ENCODE measurements at places on chromosomes 6 and 20.
A peak's percentile ranks its signal among the peaks of the same experiment; 100 is the strongest.

DNA sequence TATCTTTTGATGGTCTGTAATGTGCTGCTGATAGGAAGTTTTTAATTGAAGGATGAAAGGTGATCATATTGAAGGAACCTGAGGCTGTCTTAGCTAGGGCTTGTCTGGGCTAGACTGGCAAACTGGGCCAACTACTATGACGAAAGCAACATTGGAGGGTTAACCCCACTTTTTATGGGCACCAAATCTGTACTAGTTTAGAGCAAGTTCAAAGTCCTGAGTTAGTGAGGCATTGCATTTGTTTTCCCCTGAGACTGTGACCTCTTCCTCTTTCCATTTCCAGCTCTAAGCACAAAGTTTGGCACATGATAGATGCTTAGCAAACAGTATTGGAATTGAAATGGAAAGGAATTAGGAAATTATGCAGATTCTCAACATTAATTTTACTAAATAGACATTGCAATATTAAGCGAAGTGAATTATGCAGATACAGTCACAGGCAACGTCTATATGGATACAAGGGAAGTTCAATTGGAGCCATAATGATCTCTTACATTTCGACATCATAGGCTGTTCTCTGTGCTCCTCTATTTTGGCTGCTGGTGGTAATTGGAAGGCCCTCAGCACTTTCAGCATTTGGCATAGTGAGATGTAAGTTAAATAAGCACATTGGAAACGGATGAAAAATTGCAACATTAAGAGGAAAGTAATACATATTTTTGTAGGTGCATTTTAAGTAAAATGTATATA is 22.2 kb downstream of the CEP57L1 start:
- DNase-seq: no peak

- no peak for DNase-seq
These were observed 323.8 kb upstream of the JARID2 start for GRCh38 chr6:14921878-14922671.

DNA sequence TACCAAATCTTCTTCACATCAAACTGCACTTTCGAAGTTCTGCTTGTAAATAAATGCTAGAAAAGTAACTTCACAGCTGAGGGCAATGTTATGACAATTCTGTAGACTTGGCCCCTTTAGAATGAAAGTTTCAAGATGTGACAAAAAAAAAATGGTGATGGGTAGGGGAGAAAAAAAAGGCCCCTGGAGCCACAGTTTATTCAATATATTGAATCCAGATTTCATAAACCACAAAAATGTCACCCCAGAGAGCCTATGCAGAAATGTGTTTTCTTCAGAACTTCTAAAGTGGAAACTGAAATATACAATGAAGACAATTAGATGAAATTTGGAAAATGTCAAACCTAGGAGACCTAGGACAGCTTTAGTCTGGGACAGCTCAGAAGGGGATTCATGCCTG is 143.1 kb downstream of the EDN3 start:
- DNase-seq: no peak

DNA sequence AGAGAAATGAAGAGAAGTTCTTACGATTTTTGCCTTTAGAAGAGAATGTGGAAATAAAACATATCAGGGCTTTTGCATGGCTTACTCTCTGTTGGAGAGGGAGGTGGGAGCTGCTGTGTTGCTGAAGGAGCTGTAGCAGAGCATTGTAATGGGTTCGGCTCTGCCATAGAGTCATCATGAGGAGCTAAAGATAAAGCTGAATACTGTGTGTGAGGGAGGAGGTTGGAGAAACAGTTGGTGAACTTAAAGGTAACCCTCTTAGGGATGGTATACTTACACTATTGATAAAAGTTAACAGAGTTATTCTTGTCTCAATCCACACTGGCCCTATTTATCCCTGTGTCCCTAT is 34.8 kb downstream of the CTNNBL1 start:
- no peak for DNase-seq

GRCh38 chr20:53789989-53790675 is 196.5 kb upstream of the ZNF217 start:
- no peak for DNase-seq

DNA sequence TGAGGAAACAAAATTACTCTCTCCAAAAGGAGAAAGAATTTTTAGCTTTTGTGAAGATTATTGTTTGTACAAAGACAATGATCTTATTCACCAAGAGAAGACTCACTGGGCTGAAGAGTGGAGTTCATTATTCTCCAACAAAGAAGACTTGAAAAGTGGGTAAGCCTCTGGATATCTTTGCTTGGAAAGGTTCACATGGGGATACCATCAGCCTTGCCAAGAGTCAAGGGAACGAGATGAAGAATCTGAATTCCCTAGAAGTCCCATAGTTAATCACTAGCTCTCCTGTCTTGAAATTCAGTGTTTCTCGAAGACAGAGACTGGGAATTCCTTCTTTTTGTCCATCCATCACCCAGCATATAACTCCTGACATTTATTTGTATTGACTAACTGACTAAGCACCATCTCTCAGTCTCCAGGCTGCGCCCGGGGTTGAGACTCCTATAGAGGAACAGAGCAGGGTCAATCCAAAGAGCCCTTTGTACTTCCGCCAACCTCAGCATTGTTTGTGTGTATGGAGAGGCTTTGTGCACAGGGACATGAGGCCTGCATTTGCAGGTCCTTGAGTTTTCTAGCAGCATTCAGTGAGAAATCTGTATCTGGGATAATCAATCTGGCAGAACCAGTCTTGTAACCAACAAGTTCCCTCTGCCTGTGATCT is 461.9 kb downstream of the KIF16B start:
- DNase-seq: no peak

GRCh38 chr6:168100011-168100802 is 21.2 kb upstream of the FRMD1 start:
- DNase-seq: no peak

DNA sequence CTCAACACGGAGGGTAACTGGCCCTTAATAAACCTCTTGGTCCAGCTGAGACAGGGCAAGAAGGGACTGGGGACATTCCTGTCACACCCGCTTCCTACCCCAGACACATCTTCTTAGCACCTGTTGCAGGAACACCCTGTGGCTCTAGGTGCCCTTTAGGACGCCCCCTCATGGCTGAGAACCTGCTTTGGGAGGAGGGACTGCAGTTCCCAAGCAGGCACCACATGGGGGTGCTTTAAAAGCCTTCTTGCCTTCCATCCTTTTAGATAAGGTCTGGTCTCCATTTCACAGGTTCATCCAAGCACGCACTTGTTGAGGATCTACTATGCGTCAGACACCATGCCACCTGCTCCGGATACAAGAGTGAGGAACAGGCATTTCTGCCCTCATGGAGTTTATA is 26.6 kb downstream of the NSFL1C start:
- peak; percentile 26 for DNase-seq

DNA sequence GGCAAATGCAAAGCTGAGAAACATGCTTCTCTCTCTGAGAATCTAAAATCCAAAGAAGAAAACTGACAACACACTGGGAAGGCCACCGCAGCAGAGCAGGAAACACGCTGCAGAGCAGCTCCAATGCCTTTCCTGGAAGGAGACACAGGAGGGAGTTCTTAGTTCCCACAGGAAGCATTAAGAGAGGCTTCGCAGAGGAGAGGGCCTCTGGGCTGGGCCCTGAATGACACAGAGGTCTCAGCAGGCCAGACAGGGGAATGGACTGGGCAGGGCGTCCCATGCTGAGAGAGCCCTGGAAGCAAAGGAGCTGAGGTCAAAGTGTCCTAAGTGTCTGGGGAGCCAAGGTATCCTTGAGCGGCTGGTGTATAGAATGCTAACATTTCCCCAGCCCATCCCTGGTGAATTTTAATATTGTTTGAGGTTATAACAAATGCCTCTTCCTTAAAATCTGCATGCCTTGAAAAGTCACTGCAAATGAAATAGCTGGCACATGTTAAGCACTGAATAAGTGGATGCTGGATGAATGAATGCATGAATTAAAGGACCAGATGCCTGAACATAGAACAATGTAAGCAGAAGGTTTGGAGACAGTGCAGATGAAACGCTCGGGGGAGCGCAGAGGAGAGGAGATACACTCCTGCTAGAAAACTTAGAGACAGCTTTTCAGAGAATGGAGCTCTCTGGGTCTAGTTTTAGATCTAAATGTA is 110.0 kb upstream of the SYNDIG1 start:
- DNase-seq: no peak

GRCh38 chr20:17622086-17622850 is 52.4 kb downstream of the DSTN start:
- DNase-seq: no peak

- peak; percentile 10 for DNase-seq
These were observed 3.5 kb upstream of the NT5DC1 start for GRCh38 chr6:116096979-116097816.

DNA sequence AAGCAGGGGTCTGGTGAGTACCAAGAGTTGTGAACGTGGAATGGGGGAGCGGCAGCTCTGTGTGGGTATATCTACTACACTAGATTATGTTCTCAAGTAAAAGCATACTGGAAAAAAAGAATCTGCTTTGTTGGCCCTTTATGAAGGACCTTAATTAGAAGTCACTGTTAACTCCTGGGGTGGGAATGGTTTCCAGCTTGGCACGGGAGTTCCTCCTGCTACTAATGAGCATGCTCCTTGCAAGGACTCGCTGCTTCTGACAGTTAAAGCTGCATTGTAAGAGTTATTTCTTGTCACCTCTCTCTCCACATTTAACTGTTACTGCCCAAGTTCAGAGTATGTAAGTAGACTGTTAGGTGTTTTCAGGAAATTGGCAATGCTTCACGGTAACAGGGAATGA is 292.7 kb downstream of the ZFAND3 start:
- no peak for DNase-seq

DNA sequence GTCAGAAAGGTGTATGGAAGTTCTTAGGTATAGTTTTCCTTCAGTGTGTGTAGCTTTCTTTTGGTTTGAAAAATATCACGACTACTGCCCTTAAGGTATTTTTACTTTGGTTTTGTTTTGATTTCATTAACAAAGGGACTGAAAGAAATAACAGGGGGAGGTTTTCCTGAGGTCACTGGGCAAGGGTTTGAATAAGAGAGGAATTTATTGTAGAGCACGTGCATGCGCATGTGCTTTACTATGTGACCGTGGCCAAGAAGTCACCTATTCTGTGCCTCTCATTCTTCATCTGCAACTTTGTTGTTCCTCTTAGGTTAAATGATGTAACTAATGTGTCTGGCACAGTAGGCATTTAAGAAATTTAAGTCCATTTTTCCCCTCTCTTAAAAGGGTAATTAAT is 4.1 kb upstream of the MAN1A1 start:
- DNase-seq: no peak

DNA sequence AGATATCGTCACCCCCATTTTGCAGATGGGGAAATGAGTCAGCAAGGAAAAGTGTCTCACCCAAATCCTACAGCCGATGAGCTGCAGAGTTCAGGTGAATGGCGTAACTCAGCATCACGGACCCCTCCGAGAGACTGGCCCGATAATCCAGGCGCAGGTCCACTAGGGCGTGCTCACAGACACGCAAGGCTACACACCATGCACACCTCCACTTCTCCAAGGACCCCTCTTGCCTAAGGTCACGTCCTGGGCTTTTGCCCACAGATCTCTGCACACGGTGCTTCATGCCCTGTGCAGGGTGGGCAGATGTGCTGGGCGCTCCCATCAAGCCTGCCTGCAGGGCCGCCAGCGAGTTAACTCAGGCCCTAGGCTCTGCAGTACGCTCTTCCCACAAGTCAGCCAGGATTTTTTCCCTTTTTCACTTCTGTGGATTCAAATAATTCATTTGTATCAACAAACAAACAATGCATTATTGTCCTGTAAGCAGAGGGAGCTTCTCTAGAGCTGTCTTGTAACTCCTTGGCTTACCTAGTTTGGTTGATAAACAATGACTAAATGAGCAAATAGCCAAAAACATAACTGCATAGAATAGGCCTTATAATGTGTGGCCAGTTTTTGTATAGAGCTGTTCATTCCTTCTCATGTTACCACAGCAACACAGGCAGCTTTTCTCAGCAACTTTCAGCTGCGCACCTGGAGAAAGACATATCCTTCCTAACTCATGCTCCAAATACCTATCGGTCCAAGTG is 139.1 kb downstream of the AGPAT4 start:
- DNase-seq: no peak

GRCh38 chr6:106882138-106882537 is 92.4 kb downstream of the CD24 start:
- DNase-seq: no peak

DNA sequence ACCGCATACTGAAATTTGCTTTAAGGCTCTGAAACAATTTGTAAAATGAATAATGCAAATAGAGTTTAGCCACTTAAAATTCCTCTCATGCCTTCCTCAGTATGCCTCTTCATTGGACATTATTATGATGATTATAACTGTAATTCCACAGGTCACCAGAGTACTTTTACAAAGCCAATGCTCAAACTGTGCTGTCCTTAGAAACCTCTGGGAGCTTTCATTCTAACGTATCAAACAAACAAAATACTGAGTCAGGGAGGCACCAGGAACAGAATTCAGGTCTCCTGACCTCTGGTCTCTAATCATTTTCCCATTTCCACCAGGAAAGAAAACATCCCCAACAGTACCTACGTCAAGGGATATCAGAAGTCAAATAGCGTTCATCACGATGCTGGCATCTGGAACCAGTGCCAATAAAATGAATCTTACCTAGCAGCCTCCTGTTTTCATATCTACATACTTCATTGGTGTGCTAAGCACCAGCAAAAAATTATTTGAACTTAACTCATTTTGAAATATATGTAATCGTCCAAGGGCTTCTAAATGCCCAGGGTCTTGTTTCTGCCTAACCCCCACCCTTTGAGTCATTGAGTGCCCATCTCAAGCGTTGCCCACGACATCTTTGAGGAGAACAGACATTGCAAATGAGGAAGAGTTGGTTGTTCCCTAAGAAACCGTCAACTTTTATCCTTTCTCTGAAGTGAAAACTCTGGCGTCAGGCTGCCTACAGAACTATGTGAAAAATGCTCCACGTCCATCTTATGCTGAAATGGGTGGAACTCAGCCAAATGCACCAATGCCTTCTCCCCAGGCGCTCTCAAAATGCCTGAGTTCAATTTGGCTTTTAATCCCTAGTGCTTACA is 37.9 kb downstream of the NEDD9 start:
- no peak for DNase-seq

DNA sequence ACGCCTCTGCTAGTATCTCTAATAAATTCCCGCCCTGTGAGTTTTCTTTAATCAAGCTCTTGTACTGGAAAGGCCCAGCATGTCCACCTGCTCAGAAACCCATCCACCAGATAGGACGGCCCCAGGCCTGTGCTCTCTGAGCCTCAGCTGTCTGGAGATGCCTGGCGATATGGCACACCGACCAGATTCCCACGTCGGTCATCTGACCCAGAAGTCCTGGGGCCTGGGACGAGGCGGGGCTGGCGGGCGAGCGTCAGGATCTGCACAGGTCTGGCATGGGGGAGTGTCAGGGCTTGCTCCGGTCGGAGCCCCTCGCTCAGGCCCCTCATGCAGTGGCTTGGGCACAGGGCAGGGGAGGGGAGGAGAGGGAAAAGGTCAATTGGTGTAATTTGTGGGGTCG is 10.2 kb downstream of the RNASET2 start:
- no peak for DNase-seq

DNA sequence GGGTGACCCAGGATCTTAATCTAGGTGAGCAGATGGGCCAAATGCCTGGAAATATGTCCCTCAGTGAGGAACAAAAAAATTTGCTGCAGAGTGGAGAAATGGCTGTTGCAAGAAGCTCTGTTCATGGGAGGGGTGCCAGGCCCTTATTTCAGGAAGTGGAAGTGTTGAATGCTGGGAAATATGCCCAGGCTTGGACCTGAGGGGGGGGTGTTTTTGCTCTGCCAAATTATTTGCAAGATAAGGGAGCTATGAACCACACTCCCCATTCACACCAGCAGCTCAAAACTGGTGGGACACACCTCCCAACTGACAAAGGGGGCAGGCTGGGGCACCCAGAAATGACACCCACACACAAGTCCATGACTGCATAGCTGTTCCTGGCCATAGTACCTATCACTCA is 8.7 kb downstream of the CST4 start:
- no peak for DNase-seq

GRCh38 chr6:158999154-158999665 is 792 bp downstream of the RSPH3 start:
- DNase-seq: peak; percentile 36

Data from SW480 (cell line).